PC-3 (cell line): ENCODE measurements at places on chromosomes 7 and 10. TPM values are rescaled to one million over a fixed set of nuclear protein-coding genes. Genes with fewer than 3 reads are reported as not detected.

LRRD1 gene
- total RNA-seq, result not detected in 2 replicates

NACAD gene
- total RNA-seq, result 0.12 and 0.26 TPM in 2 replicates

HMX3 gene
- 0.51 TPM in 1 of 2 replicates, not detected in the other for total RNA-seq

SLC18A3 gene
- not detected in 2 replicates for total RNA-seq

DNA sequence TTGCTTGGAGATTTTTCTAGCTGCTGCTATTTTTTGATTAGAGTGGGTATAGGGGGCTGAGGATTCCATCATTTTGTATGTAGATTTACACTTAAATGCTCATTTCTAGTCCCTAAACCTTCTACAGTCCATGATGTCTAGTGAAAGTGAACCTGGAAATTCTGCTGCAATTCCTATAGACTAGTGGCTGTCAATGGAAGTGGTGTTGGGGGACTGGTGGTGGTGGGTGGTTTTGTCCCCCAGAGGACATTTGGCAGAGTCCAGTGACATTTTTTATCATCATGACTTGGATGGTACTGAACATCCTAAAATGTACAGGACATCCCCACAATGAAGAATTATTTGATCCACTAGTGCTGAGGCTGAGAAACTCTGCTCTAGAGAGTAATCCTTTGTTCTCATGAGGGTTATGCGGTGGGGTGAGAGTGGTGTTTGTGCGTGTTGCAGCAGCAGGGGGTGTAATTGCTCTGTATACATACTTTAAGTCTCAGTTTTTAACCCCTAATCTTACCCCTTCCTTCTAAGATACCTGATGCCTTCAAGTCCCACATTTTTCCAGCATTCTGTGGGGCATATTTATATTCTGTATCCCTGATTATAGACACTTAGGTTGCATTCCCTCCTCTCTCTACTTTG lies 35.0 kb downstream of the KIF11 start:
- peaks cover 27% of the 10 kb centered on the region; the same call in 1 of the 2 replicates for H3K36me3 ChIP-seq
- DNase-seq, result no peak
- no peaks in the 10 kb centered on the region for H3K4me1 ChIP-seq
- H3K4me3 ChIP-seq, result no peak overlapping the region
- H3K27me3 ChIP-seq, result no peaks in the 10 kb centered on the region
- no peak overlapping the region for H3K27ac ChIP-seq

DNA sequence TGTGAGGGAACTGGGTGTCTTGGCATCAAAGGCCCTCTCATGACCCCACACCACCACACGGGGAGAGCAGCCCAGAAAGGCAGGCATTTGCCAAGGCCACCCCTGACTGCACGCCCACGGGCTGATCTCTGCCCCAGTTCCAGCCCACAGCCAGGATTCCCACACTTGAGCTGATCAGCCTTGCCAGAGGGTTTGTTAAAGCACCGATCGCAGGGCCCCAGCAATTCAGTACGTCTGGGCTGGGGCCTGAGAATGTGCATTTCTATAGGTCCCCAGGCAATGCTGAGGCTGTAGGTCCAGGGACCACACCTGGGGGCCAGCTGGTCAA lies 103.9 kb downstream of the TNS3 start:
- H3K4me3 ChIP-seq, result no peak overlapping the region
- H3K4me1 ChIP-seq, result peaks cover 48% of the 10 kb centered on the region
- DNase-seq, result no peak
- H3K27ac ChIP-seq, result no peak overlapping the region
- H3K27me3 ChIP-seq, result no peaks in the 10 kb centered on the region
- no peaks in the 10 kb centered on the region; the same call in 1 of the 2 replicates for H3K36me3 ChIP-seq

DNA sequence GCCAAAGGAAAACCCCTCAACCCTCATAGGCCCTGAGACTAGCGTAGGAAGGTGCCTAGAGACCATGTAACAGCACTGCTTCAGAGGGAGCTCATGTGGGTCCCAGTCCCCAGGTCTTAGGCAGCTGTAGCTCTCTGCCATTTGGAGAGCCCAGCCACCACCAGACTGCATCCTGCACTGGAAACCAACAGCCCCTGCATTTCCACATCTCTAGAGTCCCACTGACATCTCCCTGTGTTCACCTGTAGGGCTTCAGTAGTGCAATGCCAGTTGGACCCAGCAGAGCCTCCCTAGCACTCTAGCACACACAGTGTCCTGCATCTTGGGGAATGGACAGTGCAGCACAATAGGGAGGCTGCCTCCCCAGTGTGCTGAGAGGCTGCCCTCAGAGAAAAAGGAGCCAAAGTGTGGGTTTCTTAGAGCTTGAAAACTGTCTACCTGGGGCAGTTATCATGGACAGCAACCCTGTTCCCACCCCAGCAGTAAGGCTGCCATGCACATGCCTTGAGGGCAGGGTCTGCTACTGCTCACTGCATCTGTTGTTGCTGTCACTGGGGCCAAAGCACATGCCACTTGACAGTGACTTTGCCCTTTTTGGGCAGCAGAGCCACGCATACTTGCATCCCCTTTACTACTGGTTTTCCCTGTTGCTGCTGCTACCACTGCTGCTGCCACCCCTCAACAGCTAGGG lies 46.7 kb upstream of the ANTXRL start:
- H3K27me3 ChIP-seq, result peaks cover 4% of the 10 kb centered on the region; the same call in 1 of the 2 replicates
- H3K36me3 ChIP-seq, result no peaks in the 10 kb centered on the region
- H3K4me1 ChIP-seq, result no peaks in the 10 kb centered on the region

- no peak overlapping the region for H3K27ac ChIP-seq
- no peaks in the 10 kb centered on the region for H3K4me1 ChIP-seq
- DNase-seq, result no peak
- H3K27me3 ChIP-seq, result no peaks in the 10 kb centered on the region
Measured at GRCh38 chr10:4819707-4820106, 6.3 kb upstream of the AKR1E2 start.

GRCh38 chr7:92504563-92504962 lies 23.8 kb downstream of the PEX1 start:
- peaks cover 3% of the 10 kb centered on the region; the same call in 1 of the 2 replicates for H3K36me3 ChIP-seq
- H3K4me3 ChIP-seq, result no peak overlapping the region
- no peaks in the 10 kb centered on the region for H3K4me1 ChIP-seq
- no peak overlapping the region for H3K27ac ChIP-seq

- H3K36me3 ChIP-seq, result no peaks in the 10 kb centered on the region
- no peaks in the 10 kb centered on the region for H3K27me3 ChIP-seq
- peak; percentile 52 for DNase-seq
- H3K27ac ChIP-seq, result no peak overlapping the region
- no peaks in the 10 kb centered on the region for H3K4me1 ChIP-seq
Measured at GRCh38 chr7:54349229-54349628, 192.9 kb upstream of the VSTM2A start.

- H3K27ac ChIP-seq, result no peak overlapping the region
- no peaks in the 10 kb centered on the region for H3K27me3 ChIP-seq
- no peaks in the 10 kb centered on the region for H3K36me3 ChIP-seq
Measured at GRCh38 chr10:87600581-87600980, 59.1 kb upstream of the PAPSS2 start.

GRCh38 chr7:144489504-144489903 lies 86.0 kb upstream of the NOBOX start:
- no peaks in the 10 kb centered on the region for H3K4me1 ChIP-seq
- no peaks in the 10 kb centered on the region for H3K36me3 ChIP-seq
- no peak overlapping the region for H3K27ac ChIP-seq
- no peak for DNase-seq

- no peaks in the 10 kb centered on the region for H3K27me3 ChIP-seq
- peak; percentile 33 for DNase-seq
- H3K4me3 ChIP-seq, result no peak overlapping the region
- H3K4me1 ChIP-seq, result peaks cover 17% of the 10 kb centered on the region
Measured at GRCh38 chr7:5526100-5526905, 102.7 kb upstream of the TNRC18 start.

GRCh38 chr7:76133164-76133775 lies 68.4 kb upstream of the SRRM3 start:
- no peaks in the 10 kb centered on the region for H3K27me3 ChIP-seq
- H3K27ac ChIP-seq, result no peak overlapping the region
- H3K4me1 ChIP-seq, result no peaks in the 10 kb centered on the region
- no peak overlapping the region for H3K4me3 ChIP-seq

- H3K27me3 ChIP-seq, result no peaks in the 10 kb centered on the region
- H3K36me3 ChIP-seq, result no peaks in the 10 kb centered on the region
- no peak for DNase-seq
- no peak overlapping the region for H3K27ac ChIP-seq
- H3K4me3 ChIP-seq, result no peak overlapping the region
- H3K4me1 ChIP-seq, result peaks cover 5% of the 10 kb centered on the region; the same call in 1 of the 2 replicates
Measured at GRCh38 chr10:99562631-99563030, 29.9 kb downstream of the NKX2-3 start.

- DNase-seq, result no peak
- no peaks in the 10 kb centered on the region for H3K36me3 ChIP-seq
- H3K4me1 ChIP-seq, result no peaks in the 10 kb centered on the region
- no peak overlapping the region for H3K4me3 ChIP-seq
Measured at GRCh38 chr7:22948770-22949169, 65.2 kb downstream of the HYCC1 start.
